ENCODE measurements at places on chromosomes 16 and 17.

DNA sequence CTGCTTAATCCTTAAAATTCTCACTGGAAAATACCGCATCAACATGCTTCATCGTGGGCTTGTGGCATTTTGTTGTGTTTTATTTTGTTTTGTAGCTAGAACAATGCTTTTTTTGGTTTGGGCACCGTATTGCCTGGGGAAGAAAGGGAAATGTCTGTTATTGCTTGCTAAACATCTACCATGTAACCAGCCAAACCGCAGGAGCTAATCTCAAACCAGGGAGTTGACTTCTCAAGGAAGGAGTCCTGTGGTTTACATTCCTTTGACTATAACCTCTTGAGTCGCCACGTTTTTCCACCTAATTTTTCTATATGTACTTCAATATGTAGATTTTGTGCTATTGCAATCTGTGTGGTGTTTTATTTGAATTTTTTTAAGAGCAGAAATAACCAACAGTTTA, 593.5 kb upstream of the SOX9 start:
- DNase-seq: no peak

DNA sequence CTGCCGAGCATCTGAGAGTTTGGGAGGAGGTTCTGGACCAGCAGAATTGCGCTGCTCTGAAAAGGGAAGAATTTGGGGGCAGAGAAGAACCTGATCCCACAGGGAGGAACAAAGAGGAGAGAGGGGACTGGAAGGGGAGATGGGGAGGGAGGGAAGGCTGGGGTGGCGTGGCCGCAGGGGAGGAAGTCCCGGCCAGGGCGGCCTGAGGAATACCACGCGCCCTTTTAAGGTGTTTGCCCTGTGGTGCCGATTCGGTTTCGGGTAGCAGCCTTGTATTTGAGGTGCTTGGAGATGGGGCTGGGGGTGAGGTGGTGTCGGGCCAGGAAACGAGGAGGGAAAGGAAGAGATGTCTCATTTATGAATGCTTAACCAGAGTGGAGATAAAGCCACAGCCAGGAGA, 51.3 kb downstream of the AKAP1 start:
- no peak for DNase-seq

- DNase-seq: no peak
Measured at GRCh38 chr16:24282141-24282540, 26.0 kb downstream of the CACNG3 start.

DNA sequence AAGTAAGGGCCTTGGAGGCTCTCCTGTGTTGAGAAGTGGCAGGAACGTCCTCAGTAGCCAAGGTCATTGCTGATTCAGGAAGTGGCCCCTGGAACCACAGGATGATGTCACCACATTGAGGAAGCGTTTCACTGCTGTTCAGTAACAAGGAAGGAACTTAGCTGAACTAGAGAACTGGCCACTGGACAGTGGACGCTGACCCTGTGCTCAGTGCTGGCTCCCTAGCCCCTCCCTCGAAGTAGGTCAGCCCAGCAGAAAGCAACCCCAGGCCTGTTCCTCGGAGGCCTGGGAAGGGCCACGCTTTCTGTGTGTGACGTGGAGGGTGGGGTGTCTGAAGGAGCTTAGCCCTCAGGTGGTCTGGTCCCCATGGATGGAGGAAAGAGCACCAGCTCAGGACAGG, 58.3 kb downstream of the B9D1 start:
- DNase-seq: no peak

DNA sequence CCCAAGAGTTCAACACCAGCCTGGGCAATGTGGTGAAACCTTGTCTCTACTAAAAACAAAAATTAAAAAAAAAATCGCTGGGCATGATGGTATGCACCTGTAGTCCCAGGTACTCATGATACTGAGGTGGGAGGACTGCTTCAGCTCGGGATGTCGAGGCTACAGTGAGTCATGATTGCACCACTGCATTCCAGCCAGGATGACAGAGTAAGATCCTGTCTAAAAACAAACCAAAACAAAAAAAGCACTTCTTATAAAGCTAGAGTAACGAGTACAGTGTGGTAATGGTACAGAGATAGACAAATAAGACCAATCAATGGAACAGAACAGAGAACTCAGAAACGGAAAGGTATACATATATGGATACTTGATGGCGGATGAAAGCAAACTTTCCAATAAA, 4.4 kb downstream of the NSMCE1 start:
- DNase-seq: no peak

DNA sequence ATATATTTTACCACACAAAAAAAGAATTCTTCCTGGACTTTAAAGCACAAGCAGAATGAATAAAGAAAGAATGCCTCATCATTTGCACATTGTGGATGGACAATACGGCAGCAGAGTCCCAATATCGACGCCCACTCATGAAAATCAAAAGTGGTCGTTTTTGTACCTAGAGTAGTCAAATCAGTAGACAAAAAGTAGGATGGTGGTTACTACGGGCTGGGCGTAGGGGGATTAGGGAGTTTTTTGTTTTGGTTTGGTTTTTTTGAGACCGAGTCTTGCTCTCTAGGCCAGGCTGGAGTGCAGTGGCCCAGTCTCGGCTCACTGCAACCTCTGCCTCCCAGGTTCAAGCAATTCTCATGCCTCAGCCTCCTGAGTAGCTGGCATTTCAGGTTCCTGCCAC, 8.6 kb upstream of the CENPV start:
- no peak for DNase-seq

GRCh38 chr16:9176547-9177418, 85.3 kb downstream of the HAPSTR1 start:
- no peak for DNase-seq

GRCh38 chr16:87382023-87382785, 1.4 kb downstream of the FBXO31 start:
- no peak for DNase-seq

DNA sequence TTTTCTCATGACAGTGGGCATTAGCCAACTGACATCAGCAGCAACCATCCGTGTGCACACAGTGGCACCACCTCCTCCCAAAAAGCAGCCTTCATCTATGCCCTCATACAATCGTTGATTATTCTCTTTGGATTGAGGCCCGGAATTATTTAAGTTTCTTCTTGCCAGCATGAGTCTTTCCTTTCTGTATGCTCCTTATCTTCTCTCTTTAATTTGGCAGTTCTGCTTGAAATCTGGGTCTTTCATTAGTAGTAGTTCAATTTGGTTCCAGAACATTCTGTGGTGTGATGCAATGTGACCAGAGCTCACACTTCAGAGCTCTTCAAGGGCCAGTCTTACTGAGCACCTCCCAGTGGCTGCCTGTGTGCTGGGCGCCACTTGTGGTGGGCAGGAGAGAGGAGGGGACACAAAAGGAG, 52.2 kb upstream of the STH start:
- no peak for DNase-seq

GRCh38 chr17:76266244-76266938, 1.2 kb downstream of the UBALD2 start:
- DNase-seq: no peak

GRCh38 chr16:56667581-56668571, at the start of gene MT1G:
Gene MT1G (minus strand): TSS chr16:56668065. CDS start chr16:56667993, 72 bp downstream.
- no peak for DNase-seq

GRCh38 chr17:17494870-17495535, 1.2 kb downstream of the RASD1 start:
- DNase-seq: peak; percentile 62
